Esophagus squamous epithelium (tissue), 5 donors: ENCODE measurements at places on chromosomes 4 and X.

DNA sequence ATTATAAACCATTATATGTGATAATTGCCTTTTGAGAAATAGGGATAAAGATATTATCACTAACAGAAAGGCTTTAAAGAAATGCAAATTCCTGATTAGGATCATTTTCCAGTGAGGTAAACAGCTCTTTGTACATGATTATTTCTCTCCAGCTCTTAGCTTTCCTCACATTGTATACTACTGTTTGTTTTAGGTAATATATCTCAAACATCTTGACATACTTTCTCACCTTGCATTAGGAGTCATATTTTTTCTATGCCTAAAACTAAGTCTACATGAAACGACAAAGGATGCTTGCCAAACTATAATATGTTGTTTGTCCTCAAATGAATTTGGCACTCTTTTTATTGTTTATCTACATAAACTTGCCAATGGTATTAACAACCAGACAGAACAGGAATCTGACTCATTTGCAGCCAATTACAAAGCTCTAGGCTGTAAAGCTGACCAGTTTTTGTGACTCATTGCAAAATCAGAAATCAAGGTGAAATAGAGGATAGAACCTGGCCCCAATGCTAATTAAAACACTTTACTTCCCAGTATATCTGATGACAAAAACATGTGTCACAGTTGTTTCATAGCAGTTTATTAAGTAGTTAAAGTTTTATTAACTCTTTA, 107.0 kb downstream of the IQCM start:
- DNase-seq = no peak

GRCh38 chrX:21479695-21480270, 105.6 kb downstream of the CNKSR2 start:
- DNase-seq = no peak

DNA sequence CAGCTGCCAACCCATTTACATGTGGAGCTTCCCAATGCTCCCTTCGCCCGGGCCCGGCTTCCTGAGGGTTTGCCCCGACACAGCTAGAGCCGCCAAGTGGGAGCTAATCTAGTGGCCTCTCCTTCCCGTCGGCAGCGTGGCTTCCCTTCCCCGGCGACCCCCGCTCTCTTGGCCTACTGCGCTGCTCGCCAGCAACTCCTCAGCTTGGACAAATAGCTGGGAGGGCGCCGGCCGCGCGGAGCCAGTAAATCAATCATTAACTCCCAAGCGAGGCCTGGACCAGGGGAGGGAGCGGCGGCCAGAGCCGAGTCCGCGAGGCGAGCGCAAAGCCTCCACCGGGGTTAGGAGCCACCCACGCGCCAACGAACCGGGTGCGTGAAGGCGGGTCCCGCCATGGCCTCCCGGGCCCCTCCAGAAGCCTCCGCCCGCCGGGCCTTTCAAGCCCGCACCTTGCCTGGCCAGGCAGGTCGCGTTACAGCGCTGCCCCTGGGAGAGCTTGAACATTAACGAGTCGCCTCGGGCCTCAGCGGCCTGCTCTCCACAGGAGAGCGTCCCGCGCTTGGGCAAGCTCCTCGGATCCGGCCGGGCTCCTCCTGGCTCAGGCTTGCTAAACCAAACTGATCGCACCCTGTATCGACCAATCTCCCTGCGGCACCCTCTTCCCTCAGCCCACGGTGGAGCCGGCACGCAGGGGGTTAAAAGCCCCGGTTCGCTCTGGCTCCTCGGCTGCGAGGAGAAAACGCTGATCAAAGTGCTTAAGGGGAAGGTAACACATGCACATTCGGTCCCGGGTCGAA, 10.6 kb upstream of the BCOR start:
- DNase-seq = no peak

DNA sequence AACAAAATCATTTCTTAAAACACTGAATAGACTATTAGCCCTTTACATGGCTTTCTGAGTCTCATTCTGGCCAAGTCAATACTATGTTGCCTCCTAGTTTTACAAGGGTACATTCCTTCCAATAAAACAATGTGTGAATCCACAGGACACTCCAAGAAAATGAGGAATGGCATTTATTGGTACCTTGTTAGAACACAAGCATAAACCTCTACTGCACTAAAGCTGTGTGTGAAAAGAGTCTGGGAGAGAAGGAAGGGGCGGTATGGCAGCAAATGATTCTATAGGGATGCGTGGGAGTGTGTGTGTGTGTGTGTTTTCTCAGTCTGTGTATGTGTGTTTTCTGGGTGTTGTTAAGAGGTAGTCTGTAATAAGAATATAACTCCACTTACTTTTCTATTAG, 48.9 kb downstream of the CXCL1 start:
- DNase-seq = no peak

DNA sequence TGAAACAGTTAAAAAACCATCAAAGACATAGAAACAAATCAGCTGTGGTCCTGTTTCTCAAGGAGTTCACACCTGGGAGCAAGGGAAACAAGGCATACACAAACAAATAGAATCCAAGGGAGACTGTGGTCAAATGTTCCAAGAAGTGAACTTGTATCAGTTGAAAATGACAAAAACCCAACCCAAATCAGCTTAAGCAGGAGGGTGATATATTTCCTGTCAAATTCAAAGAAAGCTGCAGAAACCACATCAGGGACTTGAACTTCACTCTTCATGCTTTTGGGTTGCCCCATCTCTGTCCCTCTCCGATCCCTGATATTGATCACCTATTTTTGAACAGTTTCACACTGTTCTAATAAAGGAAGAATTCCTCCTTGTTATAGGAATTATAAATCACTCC, 148.6 kb upstream of the FMR1 start:
- no peak for DNase-seq

DNA sequence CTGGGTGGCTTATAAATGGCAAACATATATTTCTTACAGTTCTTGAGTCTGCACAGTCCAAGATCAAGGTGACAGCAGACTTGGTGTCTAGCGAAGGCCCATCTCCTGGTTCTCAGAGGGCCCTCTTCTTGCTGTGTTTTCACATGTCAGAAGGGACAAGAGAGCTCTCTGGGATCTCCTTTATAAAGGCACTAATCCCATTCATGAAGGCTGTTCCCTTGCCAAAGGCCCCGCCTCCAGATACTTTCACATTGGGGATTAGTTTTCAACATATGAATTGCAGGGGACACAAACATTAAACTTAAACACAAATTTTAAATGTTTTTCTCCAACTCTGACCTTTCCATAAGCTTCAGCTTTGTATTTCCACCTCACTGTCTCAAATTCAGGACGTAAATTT, 1135.0 kb upstream of the TENM3 start:
- no peak for DNase-seq

DNA sequence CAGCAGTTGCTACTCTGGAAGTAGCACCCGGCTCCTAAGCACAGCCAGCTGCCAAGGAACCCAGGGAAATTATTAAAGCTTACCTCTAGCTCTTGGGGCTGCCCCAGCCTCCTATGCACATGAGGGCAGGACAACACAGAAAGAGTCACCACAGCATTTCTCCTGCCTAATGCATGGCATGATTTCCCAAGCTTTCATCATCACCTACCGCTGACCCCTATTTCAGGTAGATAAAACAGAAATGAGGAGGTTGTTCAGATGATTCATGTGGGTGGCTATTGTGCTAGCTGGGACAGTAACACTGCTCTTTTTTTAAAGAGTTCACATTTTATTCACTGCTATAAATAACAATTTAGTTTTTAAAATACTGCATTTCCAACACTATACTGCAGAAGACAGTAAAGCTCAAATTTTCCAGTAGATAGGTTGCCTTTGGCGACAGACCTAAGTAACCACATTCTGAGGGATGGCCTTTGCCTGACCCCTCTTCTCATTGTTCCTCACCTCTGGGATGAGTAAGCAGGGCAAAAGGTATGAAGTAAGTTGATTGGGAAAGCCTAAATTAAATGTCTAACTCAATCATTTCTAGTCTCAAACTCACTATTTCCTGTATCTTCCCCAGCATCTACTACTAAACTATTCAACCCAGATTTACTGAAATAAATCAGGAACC, 16.7 kb downstream of the CASK start:
- DNase-seq = no peak

- DNase-seq = no peak
These were observed 2.8 kb downstream of the TMPRSS11D start for GRCh38 chr4:67880866-67881610.

DNA sequence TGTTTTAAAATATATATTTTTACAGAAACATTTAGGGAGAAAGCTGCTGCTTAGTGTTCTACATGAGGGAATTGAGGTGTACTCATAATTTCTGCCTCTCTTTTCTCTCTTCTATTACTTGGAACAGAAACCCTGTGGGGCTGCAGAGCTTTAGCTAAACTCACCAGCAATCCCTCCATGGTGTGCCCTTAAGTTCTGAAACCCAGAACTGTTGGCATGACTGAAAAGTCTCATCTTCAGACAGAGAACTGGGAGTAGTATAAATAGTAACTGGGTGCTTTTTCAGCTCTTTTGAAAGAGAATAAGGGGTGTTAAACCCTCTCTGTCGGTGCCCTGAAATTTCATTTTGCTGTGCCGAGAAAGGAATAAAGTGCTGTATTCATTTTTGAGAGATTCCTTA, 294.9 kb upstream of the BOD1L1 start:
- no peak for DNase-seq

DNA sequence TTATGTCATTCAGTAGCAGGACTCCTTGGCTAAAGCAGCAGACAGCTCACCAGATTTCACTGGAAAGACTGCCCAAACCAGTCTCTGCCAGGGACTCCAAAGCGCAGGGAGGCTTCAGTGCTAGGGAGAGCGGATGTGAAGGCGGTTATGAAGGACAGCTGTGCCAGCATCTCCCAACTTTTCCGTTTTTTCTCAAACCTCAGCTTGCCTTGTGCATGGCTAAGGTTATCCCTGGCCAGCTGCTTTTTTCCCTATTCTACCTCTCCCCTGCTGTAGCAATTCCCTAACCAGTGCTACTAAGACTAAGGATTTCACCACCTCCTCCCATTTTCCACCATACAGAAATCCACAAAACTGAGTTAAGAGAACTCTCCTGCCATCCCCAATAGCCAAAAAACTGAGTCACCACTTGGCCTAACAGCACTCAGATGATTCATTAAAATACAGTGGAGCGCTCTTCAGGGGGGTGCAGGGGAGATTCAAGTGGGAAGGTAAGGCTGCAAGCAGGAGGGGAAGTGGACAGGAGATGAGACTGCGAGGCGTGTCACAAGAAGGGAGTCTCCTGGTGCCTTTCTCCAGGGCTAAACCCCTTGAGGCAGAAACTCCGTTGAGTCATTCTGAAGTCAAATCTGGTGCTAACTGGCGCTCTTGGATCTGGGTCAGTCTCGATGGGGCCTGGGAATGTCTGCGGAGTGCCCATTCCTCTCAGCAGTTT, 90.7 kb downstream of the PALLD start:
- no peak for DNase-seq

DNA sequence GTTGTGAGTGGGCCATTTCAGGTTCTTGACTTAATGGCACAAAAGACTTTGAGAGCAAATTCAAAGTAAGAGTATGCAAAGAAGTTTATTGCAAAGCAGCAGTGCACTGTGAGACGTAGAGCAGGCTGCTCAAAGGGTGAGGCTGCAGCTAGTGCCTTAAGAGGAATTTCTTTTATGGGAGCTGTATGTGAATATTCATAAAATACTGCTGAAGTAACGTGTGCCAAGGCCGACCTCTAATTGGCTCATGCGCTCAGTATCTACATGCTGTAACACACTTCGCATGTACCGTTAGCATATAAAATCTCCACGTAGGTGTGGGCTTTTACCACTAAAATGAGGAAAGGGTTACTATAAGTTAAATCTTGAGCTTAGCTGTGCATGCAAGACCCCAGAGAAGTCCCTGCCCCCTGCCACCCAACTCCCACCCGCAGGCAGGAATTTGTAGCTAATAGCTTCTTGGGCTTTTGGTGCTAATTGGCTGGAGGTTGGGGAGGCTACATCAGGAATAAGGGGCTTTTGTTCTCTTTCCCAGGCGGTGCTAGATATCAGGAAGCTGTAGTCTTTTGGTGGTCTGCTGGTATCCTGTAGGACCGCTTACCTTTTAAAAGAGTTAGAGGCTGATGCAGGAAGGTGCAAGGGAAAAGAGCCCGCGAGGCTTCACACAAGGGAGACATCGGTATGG, 47.6 kb downstream of the FSTL5 start:
- no peak for DNase-seq

- no peak for DNase-seq
These were observed 89.3 kb upstream of the HHIP start for GRCh38 chr4:144556636-144557035.

DNA sequence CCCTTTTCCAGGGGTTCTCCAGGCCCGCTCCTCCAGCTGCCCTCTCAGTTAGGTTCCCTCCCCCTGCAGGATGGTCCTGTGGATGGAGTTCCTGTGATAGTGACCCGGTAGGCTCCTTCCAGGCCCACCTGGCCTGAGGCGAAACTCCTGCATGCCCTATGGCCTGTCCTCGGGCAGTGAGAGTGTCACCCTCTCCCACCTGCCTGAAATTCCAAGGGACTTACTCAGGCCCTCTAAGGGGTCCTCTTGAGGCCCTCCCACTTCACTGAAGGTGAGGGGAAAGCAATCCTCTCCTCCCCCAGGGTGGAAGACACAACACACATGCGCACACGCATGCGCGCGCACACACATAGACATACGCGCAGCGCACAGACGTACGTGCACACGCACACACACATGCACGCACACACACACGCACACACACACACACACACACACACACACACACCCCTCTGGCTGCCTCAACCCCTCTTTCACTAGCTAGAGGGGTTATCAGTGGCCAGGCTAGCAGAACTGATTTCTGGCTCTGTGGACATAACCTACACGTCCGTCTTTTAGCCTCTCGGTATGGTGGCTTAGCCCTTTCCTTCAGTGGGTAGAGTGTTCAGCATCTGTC, 215.9 kb downstream of the CBR4 start:
- no peak for DNase-seq

DNA sequence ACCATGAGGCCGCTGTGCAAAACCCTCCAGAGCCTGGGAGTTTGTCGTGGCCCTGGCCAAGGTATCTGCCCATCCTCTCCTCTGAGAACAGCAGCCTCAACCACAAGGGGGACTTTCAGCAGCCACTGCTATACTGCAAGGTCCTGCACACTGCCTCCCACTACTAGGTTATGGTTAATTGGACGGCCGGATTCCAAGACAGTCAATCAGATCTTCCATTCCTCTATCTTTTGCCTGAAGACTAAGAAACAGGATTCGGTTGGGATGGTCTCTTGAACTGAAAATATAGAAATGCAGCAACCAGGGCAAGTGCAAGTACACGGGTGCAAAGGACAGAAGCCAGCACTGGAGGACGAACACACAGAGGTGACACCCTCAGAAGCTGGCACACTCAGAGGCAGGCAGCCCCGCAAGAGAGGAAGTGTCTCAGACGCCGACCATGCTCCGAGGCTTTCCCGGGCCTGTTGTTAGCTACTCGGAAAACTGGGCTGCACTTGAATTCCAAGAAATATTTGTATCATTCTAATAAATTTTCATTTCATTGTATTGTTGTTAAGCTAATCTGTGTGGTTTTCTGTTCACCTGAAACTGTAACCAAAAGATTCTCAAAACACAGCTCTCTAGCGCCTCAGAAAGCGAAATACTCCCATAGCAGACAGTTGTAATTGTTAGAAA, 63.3 kb downstream of the AFAP1 start:
- DNase-seq = no peak

DNA sequence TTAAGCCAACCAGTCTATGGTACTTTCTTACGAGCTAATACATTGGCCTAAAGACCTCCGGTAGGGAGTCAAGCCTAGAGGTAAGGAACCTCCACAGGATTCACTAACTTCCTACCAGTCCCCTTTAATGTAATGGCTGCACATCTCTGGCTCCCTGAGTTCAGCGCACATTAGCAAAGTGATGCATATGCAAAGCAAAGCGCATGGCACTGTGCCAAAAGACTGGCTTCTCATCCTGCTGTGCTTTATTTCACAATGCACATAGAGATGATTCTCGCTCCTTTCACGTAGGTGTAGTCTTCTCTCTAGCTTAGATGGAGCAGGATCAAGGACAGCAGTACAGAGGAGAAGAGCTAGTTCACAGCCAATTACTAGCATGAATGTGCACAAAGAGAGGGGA, 14.6 kb upstream of the CLTRN start:
- no peak for DNase-seq
